Hindlimb muscle (tissue), 1 donor: ENCODE measurements at places on chromosomes 3 and 15.

DNA sequence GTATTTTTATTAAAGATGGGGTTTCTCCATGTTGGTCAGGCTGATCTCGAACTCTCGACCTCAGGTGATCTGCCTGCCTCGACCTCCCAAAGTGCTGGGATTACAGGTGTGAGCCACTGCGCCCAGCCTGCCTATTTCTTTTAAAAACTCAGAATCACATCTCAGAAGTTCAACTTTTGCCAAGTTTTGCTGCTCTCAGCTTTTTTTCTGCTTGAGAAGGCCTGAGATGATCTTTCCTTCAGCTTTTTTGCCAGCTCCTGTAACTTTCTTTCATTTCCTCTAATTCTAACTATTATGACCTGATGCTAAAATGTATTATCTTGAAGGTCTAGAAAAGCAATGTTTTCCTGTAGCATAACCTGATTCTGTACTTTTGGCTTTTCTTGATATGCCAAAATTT, 9.6 kb upstream of the EHHADH start:
- DNase-seq, result no peak

DNA sequence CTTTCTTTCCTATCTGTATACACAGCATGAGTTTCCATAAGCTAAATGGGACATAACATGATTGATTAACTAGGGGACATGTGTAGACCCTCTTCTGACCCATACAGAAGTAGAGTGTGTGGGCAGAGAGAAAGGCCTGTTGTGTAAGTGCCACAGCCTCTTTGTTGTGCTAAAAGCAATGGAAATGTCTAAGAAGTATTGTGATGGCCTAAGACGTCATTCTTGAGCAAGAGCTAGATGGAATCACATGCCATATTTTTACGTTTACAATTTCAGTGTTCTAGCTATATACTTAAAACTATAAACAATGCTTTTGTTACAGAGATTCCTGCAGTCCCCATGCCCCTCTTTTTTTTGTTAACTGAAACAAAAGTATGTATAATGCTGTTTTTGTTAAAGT, 61.9 kb downstream of the CD47 start:
- no peak for DNase-seq

DNA sequence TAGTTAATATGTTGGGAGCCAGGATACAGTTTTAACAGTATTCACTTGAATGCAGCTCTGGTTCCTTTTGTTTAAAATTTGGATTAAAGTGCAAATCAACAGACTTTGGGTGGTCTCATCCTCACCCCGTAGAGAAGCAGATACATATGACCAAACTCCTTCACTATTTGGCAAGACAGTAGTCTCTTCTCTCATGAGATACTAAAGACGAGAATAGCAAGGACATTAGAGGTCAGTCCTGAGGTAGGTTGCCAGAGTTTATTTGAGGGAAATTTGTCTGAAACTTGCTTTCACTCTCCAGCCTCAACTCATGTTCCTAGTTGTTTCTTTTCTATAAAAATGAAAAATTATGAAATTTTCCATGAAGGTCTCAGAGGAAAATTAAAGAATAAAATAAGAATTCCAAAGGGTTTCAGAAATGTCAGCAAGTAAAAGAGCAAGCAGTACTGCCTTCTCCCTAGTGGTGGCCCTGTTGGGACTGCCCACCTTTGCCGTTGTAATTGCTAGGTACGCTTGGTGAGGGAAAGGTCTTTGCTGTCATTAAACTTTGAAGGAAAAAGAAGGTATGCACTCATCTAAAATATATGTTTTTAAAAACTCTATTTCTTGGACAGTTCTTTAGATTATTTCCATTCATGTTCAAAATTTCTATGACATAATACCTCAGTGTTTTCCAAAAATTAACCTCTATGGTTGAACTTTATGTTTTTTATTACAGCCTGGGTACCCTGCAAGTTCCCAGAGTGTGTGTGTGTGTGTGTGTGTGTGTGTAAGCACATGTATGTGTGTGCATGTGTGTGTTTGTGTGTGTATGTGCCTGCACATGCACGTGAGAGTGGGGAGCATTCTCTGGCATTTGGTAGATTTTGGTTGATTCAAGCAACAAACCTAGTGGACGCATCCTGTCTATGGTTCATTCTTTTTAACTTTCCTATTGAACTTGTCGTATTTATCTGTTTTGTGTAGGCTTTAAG, 111.4 kb downstream of the CMSS1 start:
- peak; percentile 73 for DNase-seq

DNA sequence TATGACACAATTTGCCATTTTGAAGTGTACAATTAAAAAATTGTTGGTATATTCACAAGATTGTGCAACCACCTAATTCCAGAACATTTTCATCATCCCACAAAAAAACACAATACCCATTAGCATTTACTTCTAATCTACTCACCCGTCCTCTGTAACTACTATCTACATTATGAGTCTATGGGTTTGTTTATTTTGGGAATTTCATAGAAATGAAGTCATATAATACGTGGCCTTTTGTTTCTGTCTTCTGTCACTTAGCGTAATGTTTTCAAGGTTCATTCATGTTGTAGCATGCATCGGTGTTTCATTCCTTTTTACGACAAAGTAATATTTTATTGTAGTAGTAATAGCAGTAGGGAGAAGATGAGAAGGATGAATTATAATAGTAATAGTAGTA, 55.2 kb upstream of the CNTN6 start:
- no peak for DNase-seq

GRCh38 chr3:184040010-184040409, 8.5 kb downstream of the HTR3D start:
- DNase-seq, result no peak

DNA sequence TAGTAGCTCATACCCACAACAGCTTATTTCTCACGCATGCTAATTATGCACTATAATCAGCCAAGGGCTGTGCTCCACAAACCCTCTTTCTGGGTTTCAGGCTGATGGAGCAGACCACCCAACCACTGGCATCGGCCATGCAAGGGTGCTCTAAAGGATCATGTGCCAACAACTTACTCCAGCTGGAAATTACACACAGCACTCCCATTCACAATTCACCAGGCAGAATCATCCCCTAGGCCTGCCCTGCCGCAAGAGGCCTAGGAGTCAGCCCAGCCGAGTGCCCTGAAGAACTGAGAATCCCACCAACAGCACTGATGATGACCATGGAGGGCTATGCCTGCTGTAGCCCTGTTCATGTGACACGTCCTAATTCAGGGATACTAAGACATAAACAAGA, 216.2 kb upstream of the CHRNA7 start:
- DNase-seq, result no peak

GRCh38 chr15:91896341-91897055, 43.0 kb downstream of the SLCO3A1 start:
- no peak for DNase-seq

DNA sequence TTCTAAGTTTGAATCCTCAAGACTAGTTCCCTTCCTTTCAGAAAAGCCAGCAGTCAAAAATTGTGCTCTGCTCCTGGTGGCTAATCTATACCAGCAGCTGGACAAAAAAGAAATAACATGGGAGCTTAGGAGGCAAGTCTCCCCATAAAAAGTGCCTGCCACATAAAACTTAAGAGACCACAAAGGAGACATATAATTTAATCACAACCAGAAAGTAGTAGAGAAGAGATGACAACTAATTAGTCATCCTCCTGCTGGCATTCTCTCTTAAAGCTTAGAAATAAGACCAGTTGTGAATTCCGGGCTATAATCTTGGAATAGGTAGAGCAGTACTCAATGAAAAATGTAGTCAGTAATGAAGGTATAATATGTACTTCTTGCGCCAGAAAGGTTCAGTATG, 20.2 kb upstream of the IMPG2 start:
- DNase-seq, result no peak

- DNase-seq, result no peak
These were observed 26.5 kb downstream of the TSPAN3 start for GRCh38 chr15:77044228-77045042.

DNA sequence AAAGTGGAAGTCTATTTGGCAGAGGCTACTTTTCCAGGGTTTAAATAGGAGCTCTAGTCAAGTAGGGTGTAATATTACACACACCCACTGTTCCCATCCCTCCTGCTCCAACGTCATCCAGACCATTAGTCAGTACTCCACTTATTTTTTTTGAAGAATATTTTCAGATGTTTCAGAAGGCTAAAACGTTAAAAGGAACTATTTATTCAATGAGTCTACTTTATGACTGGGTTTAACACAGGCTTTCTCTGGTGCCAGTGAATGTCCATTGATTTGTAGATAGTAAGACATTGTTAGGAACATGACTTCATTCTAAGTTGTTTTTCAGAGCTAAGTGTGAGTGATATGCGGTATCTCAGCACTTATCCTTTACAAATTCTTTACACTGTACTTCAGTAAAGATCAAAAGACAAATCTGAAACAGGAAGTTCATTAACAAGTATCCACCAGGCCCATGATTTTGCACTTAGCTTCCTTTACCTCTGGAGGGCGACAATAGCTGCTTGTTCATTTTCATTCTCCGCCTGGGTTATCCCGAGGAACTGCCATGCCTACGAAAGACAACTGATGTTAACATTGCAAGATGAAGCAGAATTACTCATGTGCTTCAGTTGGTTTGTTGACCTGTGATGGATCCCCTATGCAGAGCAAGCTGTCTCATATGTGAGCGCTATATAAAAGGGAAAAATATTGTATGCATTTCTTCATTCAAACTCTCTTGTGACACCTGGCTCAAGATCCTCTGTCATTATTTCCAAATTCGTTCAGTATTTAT, 158.7 kb downstream of the USP13 start:
- DNase-seq, result peak; percentile 32

DNA sequence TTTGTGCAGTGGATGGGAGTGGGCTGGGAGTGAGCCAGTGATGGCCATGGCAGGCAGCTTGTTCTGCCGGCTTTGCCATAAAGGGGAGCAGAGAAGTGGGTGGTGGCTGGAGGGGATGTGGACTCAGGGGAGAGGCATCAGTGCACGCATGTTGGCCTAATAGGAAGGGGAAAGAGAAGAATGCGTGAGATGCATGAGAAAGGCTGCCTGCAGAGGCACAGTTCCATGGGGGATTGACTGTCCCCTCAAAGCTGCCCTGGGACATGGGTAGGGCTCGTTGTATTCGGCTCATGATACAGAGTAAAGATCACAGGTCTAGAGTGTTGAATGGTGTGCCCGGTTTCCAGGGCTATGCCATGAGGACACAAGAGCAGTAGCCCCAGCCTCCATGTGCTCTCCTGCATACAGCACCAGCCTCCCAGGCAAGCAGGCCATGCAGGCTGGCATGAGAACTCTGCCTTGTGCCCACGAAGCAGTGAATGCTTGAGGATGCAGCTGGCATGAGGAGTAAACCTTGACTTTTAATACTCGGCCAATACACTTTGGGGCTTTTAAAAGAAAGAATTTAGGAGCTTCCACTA, 68.0 kb upstream of the SNRPA1 start:
- DNase-seq, result no peak

GRCh38 chr3:149151843-149152242, 22.4 kb downstream of the HPS3 start:
- no peak for DNase-seq

DNA sequence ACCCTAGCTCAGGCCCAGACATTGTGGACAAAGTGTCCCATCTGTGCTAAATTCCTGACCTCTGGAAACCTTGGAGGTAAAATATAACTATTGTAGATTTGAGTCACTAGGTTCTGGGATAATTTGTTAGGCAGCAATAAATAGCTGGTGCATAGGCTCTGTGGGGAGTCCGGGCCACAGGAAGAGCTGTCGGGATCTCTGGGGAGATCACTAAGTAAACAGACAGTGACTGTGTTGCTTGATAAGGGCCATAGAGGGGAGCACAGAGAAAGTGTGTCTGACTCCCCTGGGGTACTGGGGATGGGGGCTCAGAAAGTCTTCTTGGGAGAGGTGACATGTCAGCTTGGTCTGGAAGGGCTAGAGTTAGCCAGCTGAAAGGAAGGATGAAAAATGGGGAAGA, 37.7 kb upstream of the MRPS22 start:
- DNase-seq, result no peak

GRCh38 chr3:12363397-12364195, 74.7 kb downstream of the PPARG start:
- DNase-seq, result no peak

GRCh38 chr3:82495655-82496054, 734.2 kb upstream of the GBE1 start:
- no peak for DNase-seq

DNA sequence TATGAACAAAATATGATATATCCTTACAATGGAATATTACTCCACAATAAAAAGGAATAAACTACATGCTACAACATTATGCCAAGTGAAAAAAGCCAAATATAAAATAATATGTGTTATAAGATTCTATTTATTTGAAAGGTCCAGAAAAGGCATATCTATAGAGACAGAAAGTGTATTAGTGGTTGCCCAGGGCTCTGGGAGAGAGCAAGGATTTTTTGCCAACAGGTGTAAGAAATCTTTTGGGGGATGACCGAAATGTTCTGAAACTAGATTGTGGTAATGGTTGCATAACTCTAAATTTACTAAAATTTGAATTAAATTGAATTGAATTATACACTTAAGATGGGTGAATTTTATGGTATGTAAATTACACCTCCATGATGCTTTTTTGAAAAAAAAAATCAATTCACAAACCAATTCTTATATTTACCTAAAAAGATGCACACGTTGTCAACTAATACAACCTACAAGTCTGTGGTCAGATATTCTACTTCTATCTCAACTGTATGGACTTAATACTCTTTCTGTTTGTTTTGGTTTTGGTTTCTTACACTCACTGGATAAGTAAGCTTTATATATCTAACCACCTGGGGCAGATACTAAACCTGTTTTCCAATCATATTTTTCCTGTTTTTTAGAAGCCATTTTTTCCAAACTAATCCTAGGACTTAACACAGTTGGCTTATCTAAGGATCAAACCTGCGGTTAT, 75.8 kb downstream of the FBN1 start:
- DNase-seq, result no peak

DNA sequence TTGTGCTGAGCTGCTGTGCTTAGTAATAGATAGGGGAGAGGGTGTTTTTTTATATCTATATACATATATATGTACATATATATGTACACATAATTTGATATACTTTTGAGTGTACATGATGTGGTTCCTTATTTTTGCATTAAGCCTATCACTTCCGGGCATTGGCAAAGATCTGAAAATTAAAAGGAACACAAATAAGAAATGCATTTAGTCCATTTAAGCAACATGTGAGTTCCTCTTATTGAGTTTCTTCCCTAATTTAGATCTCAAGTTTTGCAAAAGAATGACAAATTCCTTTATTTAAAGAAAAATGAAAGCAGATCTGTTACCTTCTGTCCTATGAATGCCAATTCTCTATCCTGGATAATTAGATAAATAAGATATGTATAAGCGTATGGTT, 435.1 kb downstream of the LPP start:
- DNase-seq, result no peak

GRCh38 chr3:149702691-149703441, 45.0 kb upstream of the WWTR1 start:
- no peak for DNase-seq

DNA sequence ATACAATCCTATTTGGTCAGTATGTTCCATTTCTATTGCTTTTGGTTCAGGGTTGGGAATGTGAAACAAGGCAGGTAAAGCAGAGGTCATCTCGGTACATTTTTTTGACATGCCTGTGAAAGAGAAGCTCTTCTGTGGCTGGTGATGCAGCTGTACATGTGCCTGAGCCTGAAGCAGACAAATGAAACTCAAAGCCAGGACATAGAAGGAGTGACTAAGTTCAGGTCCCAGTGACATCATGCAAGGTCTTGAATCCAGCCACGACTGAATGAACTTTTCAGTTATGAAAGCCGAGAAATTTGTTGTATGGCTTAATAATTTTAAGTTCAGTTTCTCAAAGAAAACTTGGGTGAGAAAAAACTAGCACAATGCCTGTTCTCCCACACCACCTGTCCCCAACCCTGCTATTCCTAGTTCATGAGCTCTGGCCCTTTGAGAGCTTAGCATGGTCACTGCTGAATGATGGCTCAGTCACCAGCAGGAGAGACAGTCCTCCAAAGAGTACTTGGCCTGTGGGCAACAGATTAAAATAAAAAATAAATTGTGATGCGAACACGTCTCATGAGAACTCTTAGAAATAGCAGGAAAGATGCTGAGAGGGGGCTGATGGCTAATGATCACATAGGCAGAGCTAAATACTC, 600.2 kb upstream of the GRM7 start:
- DNase-seq, result no peak
